ENCODE measurements at places on chromosomes 2 and 18.

DNA sequence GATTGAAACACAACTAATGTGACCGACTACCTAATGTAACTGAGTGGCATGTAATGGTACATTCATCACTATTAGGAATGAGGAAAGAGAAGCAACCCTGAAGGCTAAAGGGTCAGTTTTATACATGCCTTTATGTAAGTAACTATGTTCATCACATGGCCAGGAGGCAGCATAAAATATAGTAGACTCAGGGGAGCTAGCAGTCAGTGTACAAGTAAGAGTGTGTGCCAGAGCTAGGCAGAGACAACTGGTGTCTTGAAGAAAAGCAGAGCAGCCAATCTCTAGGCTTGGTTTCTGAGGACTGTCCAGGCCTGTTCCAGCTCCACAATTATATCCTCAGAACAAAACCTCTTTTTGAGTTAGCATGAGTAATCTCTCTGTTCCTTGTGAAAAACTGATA lies 18.1 kb downstream of the SMAD2 start:
- DNase-seq = no peak

DNA sequence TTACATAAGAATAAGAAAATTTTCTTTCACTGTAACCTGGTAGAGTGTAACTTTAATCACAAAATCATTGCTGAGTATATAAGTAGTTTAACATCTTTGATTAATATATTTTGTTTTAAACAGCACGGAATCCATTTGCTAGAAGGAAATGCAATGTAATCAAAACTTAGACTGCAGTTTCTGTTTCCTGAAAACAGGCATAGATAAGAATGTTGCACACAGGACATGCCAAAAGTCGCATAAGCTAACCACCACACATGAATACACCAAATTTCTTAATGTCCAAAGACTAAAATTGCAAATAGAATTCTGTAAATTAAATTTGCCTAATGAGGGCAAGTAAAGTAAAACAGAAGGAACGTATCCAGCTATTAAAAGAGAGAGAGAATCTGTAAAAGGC lies 51.0 kb upstream of the SERPINB2 start:
- DNase-seq = no peak

- no peak for DNase-seq
Measured at GRCh38 chr18:79524181-79525078, 128.7 kb downstream of the NFATC1 start.

- DNase-seq = no peak
Measured at GRCh38 chr18:55466789-55467188, 121.2 kb downstream of the TCF4 start.

DNA sequence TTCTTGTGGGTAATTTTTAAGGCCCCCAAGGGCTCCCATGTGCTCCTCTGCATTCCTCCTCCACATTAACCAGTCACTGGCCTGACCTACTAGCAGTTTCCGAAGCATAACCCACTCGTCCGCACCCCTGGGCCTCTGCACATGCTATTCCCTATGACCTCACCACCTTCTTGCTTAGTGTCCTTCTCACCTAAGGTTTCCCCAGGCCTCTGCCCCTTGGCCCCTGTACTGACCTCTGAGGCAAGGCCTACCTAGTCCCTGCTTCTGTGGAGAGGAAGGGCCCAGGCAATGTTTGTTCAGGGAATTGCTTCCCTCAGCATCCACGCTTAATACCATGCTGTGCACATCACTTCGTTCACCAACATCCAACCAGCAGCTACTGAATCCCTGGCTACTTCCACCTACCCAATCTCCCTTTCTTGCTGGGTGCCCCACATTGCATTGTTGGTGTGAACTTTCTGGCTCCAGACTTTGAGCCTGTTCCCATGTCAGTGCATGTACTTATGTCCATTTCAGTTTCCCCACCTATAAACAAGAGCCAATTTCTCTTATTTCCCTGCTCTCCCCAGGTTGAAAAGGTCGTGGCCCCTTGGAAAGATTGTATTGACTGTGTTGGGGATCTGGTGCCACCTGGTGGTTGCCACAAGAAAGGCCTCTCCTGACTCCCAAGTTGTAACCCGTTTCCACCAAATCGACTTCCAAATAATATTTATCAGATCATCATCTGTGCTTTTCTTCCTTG lies 19.2 kb upstream of the TMEM177 start:
- peak; percentile 26 for DNase-seq

- DNase-seq = no peak
Measured at GRCh38 chr2:51297488-51297887, 265.6 kb upstream of the NRXN1 start.

GRCh38 chr2:68937346-68938055 lies 15.2 kb downstream of the GKN2 start:
- no peak for DNase-seq

DNA sequence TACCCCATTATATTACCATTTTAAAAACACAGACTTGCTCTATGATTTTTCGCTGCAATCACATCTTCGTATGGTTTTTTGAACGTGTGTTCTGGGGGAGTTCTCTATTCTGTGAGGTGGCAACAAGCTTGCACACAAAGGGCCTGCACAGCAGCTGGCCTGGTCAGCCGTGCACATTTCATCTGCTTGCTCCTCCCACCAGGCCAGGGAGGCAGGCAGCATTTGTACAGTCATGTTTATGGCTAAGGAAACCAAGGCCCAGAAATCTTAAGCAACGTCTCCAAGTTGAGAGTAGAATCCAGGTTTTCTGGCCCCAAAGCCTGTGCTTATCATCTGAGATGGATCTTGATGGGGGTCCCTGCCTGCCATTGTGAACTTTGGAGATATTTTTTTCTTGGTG lies 106.4 kb upstream of the SMIM21 start:
- DNase-seq = no peak

GRCh38 chr2:43293744-43294695 lies 67.6 kb upstream of the ZFP36L2 start:
- no peak for DNase-seq

DNA sequence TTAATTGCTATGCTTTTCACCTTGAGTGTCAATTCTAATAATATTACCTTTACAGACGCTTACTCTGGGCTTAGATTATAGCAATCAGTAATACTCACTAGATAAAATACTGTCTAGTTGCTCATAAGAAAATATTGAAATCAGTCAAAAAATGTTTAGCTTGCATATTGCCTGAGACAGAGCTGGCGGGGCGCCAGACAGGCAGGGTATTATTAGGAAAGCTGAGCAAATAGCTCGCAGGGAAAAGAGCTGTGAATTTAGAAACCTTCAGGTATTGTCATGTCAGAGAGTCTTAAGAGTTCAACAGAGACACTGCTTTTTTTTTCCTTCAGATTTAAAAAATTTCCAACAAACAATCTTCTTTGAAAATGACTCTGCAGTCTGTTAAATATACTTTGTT lies 118.4 kb downstream of the MEIS1 start:
- DNase-seq = peak; percentile 71

DNA sequence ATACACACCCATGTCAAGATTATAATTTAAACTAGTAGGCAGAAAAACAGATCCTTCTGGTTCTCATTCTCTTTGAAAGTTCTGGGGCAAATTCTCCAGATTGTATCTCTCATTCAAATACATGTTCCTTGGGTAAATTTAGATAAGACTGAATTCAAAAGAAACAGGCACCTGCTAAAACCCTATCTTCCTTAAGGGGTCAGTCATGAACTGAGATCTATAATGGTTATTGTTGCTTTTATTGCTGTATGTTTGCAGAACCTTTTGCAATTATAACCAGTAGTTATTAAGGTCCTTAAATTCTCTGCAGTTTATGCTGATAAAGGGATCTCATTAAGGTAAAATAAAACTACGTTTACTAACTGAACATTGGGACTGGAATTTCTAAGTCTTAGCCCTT lies 83.5 kb downstream of the MYO5B start:
- DNase-seq = no peak
